ENCODE measurements at places on chromosomes 16 and 17.

- DNase-seq: no peak
Observed at GRCh38 chr16:86819533-86819892, 241.2 kb downstream of the FOXL1 start.

- DNase-seq: no peak
Observed at GRCh38 chr16:86305440-86305839, 204.9 kb upstream of the FOXF1 start.

DNA sequence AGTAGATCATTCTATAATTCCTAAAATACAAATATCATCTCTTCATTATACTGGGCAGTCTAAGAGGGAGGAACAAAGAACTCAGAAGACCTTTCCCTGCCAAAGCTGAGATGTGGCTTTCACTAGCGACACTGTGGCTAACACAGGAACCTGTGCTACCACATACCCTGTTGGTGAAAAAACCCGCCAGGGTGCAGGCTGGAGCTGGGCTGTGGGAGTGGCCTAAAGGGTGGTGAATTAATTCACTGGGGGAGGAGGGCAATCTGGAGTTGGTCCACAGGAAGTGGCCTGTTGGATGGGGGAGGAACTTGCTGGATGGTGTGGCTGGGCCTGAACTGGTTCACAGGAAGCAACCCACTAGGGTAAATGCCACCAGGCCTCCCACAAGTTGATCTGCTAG is 7.4 kb downstream of the ZNF594 start:
- DNase-seq: no peak

- DNase-seq: no peak
Observed at GRCh38 chr17:15917438-15918027, 27.4 kb upstream of the ADORA2B start.

GRCh38 chr17:41453066-41453465 is 12.3 kb upstream of the KRT38 start:
- no peak for DNase-seq

DNA sequence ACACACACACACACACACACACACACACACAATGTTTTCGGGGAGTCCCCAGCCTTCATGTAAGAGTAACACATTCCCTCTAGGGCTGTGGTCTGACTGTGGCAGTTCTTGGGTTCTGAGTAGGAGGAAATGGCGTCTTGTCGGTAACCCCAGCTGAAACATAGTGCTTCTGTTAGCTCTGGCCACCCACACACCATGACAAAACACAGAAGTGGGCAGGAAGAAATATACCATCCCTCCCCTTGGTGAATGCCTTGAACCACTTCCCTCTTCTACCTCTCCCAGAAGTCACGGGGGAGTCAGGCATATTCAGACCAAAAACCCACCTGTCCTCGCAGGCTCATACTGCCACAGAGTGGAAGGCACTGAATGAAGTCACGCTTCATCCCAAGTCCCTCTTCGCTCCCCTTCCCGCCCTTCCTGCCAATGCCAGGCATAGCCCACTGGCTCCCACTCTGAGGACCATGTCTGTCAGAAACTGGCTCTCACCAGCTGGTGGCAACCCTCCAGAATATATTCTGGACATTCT is 11.5 kb downstream of the SLC35B1 start:
- DNase-seq: peak; percentile 65

All from activated CD4-positive, alpha-beta T cell treated with anti-CD3 and anti-CD28 coated beads, Interleukin-2, amount 50 U/mL, for 4 hours (primary cell).